ENCODE measurements at places on chromosomes 1 and 21. TPM values are rescaled to one million over a fixed set of nuclear protein-coding genes. Genes with fewer than 3 reads are reported as not detected.

DNA sequence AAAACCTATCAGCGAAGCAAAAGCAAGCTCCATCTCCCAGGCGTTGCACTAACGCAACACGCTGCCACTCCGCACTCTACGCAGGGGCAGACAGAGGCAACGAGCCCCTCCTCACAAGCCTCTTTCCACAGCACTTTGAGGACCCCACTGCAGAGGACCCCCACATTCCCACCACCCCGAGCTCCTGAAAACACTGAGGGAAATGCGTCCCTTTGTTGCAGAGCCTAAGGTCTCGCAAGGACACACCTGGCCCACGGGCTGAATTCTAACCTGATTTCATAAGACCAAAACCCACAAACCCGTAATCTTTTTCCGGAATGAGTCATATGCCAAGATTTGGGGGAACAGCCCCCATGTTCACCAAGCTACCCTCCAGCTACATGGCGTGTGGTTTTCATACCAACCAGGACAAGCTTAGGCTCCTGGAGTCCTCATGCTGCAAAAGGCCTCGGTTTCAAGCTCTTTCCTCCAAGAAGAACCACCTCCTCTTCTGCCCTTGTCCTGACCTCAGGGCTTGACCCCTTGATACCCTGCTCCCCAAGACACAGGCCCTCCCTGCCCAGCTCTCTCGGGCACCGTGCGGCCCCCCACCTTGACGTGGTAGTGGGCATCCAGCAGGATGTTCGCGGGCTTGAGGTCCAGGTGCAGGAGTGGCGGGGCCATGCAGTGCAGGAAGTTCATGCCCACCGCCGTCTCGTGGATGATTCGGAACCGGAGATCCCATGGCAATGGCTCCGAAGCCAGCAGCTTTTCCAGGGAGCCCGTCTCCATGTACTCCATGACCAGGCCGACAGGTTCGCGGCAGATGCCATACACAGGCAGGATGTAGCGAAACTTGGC, 10.7 kb downstream of the RIPK4 start:
- no peak for DNase-seq

DNA sequence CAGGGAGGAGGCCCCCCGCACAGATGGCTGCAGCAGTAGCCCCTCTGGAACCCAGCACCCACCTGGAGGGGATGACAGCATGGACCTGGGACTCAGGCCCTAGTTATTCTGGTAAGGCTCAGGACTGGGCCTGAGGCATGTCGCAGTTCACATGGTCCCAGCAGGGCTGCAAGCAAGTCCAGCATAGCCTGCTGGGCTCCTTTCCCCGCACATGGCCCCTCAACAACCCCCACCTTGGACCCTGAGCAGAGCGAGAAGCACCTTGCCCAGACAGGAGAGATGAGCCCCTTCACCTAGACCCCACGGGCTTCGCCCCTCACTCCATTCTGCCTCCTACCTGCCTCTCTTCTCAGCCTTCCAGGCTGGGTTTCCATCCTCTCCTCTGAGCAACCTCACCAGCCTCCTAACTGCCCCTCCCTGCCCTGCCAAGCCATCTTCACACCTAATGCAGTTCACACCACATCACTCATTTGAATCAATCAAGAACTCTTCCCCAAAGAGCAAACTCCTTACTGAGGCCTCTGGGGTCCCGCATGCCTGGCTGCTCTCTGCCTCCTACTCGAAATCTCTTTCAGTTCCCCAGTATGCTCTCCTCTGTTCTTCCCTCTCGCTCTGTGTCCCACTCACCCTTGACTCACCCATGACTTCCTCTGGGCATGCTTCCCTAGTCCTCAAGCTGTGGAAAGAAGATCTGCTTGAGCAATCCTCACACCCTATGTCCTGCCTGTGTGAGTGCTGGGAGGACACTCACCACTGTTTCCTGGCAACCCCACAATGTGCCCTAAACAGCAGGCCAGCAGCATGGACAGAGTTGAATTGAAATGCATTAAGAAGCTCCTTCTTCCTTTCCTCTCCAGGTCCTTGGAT, 9.4 kb upstream of the THEMIS2 start:
- DNase-seq, result peak; percentile 92

DNA sequence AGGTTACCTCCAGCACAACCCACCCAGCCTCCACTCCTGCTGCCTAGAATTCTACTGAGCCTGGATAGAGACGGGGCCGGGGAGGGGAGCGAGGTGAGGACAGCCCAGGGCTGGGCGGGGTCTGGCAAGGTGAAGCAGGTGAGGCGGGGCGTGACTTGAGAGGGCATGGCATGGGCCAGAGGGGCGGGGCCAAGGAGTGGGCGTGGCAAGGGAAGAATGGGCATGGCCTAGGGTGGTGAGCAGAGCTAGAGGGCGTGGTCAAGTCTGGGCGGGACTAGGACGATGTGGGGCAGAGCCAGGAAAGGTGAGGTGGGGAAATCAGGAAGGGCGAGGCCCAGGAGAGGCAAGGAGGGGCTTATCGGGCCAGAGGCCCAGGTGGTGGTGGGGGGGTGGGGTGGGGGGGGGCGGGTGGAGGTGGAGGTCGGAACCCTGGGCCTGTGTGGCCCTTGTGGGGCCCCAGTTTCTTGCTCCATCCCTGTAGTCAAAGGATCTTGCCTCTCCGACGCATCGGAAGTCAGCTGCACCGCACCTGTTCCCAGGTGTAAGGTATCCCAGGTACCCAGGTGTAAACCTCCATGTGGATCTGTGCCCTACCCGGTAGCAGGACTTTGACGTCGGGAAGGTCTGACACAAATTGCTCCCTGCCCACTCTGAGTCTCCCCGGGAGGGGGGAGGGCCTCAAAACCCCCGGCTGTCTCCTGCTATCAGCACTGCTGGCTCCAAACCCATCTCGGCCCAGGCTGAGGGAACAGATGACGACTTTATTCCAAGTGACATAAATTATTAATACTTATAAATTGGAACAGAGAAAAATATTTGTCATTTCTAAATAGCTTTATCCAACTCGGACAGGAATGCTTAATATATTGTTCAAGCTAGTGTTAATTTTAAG, 32.9 kb upstream of the UTS2 start:
- DNase-seq, result no peak

GRCh38 chr1:94434365-94435045, 16.3 kb downstream of the ABCD3 start:
- no peak for DNase-seq

DNA sequence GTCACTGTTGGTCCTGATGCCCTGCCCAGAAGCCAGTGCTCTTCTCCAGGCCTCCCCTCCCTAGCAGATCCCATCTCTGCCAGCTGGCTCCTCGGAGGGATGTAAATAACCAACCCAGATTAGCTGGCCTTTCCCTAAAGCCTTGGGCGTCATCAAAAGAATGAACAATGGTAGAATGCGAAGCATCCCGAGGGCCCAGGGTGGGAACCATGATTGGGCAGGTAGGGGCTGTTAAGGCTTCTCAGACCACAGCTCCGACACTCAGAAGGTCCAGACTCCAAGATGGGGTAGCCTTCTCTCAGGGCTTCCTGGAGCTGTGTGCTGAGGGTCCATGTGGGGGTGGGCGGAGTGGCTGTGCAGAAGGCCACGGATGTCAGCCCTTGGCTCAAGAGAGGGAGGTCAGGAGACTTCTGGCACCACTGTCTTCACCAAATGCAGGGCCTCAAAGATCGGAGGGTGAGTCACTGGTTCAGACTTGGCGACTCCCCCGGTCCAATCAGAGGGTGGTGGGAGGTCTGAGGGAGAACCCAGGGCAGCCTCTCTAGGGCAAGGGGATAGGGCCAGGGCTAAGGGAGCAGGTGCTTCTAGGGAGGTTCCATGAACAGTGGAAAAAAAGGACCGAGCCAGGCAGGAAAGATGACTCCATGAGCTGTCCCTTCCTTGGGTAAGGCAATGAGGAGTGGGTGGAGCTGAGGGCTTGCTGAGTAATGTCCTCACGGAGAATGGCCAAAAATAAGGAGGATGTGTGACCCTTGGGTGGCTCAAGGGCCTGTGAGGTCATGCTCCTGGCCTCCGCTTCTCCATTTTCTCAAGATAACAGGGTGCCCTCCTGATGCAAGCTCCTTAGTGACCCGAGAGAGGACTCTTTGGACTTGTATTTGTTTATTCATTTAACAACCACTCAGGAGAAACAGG, 58.4 kb upstream of the EPS8L3 start:
- peak; percentile 56 for DNase-seq

GRCh38 chr1:205204552-205204951, 7.0 kb downstream of the DSTYK start:
- DNase-seq, result peak; percentile 50

Gene HSD3B2
- total RNA-seq, result not detected

Gene CRP
- total RNA-seq, result not detected
